ENCODE measurements at places on chromosomes 11 and 22.
A peak's percentile ranks its signal among the peaks of the same experiment; 100 is the strongest.

- no peak for DNase-seq
Measured at GRCh38 chr22:47010211-47010610, 247.8 kb downstream of the TBC1D22A start.

DNA sequence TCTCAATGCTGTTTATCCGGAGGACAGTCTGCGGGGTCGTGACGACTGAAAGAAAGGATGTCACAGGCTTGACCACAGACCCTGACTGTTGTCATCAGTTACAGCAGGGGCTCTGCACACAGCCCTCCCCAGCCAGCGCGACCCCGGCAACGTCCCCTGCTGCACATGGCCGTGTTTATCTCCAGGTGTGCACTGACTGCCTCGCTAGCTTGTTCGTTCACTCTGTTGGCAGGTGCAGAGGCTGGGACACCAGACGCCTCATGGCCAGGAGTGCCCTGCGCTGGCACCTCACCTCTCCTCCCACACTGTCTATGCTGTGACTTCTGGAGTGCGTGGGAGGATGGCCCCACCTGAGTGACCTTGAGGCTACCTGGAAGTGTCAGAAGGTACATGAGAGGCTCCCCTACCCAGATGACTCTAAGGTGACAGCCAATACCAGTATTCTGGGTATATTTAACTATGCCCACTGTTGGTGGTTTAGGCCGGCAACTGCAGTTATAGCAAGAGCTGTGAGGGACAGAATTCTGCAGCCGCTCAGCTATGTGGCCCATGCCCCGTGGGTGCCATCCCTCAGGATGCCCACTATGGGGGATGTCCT lies 12.2 kb downstream of the MRPL21 start:
- no peak for DNase-seq

DNA sequence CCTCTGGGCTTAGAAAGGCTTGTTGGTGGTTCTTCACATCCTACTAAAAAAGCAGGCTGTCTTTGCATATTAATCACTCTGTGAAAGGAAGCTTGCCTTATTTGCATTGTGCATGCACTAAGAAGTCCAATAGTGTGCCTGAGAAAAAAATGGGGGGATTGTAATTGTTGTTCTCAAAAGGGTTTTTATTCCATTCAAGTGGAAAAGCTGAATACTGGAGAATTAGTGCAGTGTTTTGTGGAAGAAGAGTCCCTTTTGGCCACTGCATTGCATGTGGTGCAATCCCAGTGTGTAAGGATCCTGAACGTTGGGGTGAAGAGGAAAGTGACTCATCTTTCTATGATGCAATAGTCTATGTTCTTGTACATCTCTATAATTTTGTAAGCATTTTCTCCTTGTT lies 16.5 kb downstream of the NCAM1 start:
- no peak for DNase-seq

GRCh38 chr11:64772303-64773018 lies 5.9 kb downstream of the SF1 start:
- no peak for DNase-seq

DNA sequence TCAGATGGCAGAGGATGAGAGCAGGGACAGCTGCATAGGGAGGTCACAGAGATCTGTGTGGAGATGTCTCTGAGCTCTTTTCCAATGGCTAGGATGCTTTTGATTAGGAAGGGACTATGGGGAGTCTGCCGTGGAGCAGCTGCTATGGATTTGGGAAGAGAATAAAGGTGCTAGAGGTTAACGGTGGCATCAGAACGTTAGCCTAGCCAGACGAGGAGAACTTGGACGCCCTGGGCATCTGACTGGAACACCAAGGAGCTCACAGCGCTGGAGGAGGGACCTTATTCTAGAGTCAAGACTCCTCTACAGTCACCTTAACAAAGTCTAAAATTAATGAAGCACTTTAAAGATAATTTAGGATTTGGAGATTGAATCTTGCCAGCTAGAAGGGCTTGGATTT lies 157.2 kb upstream of the B3GAT1 start:
- DNase-seq: no peak

- DNase-seq: peak; percentile 5
Measured at GRCh38 chr22:48782811-48783511, 1044.7 kb downstream of the BRD1 start.

DNA sequence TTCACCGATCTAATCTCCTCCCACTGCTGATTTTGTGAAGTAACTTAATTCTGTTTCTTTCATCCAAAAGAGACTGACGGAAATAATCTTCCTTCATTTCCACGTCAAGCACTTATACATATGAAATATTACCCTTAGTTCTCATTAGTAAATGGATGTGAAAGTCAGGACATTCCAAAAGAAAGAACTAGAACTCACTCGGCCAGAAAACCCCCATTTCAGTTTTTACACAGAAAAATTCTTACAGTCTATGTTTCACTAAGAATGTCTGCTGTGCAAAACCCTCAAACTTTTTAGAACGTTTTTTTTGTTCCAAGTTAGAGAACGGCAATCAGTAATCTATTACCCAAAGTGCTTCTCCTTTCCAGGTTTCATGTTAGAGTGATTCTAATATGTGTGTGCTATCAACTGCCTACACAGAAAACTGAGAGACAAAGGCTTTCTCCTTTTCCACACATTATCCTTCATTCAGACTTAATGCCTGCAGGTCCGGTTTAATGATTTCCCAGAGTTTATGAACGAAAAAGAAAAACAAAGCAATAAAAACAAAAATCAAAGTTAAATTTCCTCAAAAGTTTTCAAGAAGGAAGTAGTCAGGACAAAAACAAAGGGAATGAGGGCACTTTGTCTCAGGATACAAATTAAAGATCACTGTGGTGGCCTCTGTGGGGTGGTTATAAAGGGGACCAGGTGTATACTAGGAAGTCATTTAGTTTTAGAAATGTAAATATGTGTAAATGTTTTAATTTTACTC lies 11.3 kb upstream of the SESN3 start:
- DNase-seq: no peak

GRCh38 chr11:134587345-134587744 lies 175.3 kb upstream of the B3GAT1 start:
- DNase-seq: no peak

- no peak for DNase-seq
Measured at GRCh38 chr11:132174362-132175255, 804.2 kb downstream of the NTM start.

DNA sequence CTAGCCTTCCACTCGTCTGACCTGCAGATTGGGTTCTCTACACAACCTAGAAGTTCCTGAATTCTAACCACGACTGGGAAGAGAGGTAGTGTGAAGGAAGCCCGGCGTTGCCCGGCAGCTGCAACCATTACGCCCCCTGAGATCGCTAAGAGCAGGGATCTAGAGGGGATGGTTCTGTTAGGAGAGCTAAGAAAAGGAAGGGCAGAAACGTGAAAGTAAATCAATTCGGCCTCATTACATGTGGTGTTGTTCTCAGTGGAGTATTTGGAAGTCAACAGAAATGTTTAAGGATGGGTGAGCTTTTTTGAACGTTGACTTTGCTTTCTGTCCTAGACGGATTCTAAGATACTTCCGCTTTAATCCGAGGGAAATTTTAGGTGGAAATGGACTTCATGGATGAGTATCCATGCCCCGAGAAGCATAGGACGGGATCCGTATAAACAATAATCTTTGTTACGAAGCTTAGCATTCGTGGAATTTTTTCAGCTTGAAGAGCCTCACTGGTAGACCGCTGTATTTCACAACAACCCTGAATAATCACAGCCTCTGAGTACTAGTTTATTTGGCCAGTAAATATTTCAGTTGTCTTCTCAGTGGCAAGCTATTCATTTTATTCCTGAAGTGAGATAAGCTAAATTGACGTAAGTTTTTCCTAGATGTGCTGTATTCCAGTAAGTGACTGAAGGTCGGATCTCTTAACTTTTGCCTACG lies 629 bp downstream of the ATP5MG start:
- peak; percentile 23 for DNase-seq

Data from stomach (tissue), 19 donors.